CD4-positive, alpha-beta T cell (primary cell): ENCODE measurements at places on chromosomes 5 and 9. TPM values are rescaled to one million over a fixed set of nuclear protein-coding genes. Genes with fewer than 3 reads are reported as not detected.

GRCh38 chr5:134551901-134552300 is 26.4 kb downstream of the JADE2 start:
- no peak overlapping the region for H3K4me3 ChIP-seq
- H3K27me3 ChIP-seq: no peaks in the 10 kb centered on the region
- no peak overlapping the region for H3K27ac ChIP-seq
- H3K36me3 ChIP-seq: peaks cover 90% of the 10 kb centered on the region
- no peak for DNase-seq

GRCh38 chr9:650362-650761 is 191.1 kb upstream of the DMRT1 start:
- no peaks in the 10 kb centered on the region for H3K36me3 ChIP-seq
- DNase-seq: no peak
- H3K4me3 ChIP-seq: peak overlapping the region; percentile 5
- H3K27ac ChIP-seq: no peak overlapping the region

GRCh38 chr9:70746316-70746715 is 331.9 kb upstream of the KLF9 start:
- H3K4me3 ChIP-seq: no peak overlapping the region
- H3K4me1 ChIP-seq: no peaks in the 10 kb centered on the region
- H3K27ac ChIP-seq: no peak overlapping the region
- H3K27me3 ChIP-seq: no peaks in the 10 kb centered on the region
- no peak for DNase-seq

GRCh38 chr5:153824909-153825308 is 213.8 kb downstream of the FAM114A2 start:
- no peaks in the 10 kb centered on the region for H3K27me3 ChIP-seq
- no peaks in the 10 kb centered on the region for H3K36me3 ChIP-seq
- H3K4me3 ChIP-seq: no peak overlapping the region
- no peak for DNase-seq
- no peak overlapping the region for H3K27ac ChIP-seq
- H3K4me1 ChIP-seq: no peaks in the 10 kb centered on the region

DNA sequence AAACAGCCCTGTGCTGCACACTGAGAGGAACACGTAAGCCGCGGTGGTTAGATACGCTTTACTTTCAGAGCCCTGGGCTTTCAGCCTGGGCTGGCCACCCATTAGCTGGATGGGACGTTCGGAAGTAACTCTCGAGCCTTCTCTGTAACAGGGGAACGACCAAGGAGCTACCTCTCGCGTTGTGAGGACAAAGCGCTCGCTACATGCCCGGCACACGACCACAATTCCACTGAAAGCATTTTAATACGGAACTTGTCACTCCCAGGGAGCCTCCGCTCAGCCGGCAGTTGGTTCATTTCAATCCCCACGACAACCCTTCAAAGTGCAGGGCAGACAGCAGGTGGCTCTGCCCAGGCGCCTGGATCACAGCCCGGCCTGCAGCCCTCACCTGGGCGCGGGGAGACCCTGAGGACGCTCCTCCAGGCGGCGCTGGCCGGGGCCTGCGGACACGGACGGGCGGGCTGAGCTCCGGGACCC is 368 bp downstream of the SURF1 start:
- peak overlapping the region; percentile 56 for H3K27ac ChIP-seq
- peak overlapping the region; percentile 55 for H3K4me3 ChIP-seq
- no peak for DNase-seq
- peaks cover 61% of the 10 kb centered on the region for H3K36me3 ChIP-seq
- H3K27me3 ChIP-seq: no peaks in the 10 kb centered on the region

LIX1 gene
- total RNA-seq: not detected

STK32A gene
- total RNA-seq: not detected

CDH6 gene
- total RNA-seq: not detected
